Activated T-cell treated with anti-CD3 and anti-CD28 coated beads, Interleukin-2, amount 50 U/mL, for 4 hours (primary cell): ENCODE measurements at places on chromosomes 13 and 19. TPM values are rescaled to one million over a fixed set of nuclear protein-coding genes. Genes with fewer than 3 reads are reported as not detected.

VASP gene
- 164 TPM for total RNA-seq

NCR1 gene
- total RNA-seq = 0.65 TPM

CHST8 gene
- not detected for total RNA-seq

ZNF177 gene
- total RNA-seq = 0.37 TPM

C19orf81 gene
- not detected for total RNA-seq

ZNF730 gene
- 0.11 TPM for total RNA-seq

GRCh38 chr13:26168237-26168814 is 53.8 kb downstream of the RNF6 start:
- DNase-seq = no peak

DNA sequence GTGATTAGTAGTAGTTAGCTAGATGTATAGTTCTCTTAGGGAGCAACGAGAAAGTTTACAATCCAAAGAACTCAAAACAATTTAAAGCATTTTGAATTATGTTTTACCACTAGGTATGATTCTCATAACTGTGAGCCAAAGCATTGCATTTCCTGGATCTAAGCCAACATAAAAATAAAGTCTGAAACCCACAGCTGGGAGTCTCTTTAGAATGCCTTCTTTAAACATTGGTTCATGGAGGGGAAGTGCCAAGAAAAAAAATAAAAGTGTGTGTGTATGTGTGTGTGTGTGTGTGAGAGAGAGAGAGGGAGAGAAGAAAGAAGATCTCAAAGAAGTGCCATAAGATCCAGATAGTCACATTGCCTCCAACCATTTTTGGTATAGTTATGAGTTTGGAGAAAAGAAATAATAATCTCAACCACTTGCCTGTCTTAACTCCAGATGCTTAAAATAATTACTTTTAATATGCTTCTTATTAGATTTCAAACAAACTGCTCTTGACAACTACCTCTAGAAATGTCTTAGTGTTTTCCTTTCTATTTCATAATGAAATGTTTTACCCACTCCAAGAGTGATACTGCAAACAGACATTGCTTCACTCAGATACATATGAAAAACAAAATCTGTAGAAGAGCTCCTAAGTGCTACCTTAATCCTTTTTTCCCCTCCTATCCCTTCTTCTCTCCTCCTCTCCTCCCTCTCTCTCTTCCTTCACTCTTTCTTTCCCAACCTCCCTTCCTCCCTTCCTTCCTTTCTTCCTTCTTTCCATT is 554.1 kb downstream of the KCTD12 start:
- DNase-seq = no peak

GRCh38 chr19:10270616-10271394 is at the start of gene ICAM1:
Gene ICAM1 (plus strand): TSS chr19:10271120. CDS start chr19:10271160, 40 bp downstream.
- peak; percentile 70 for DNase-seq

DNA sequence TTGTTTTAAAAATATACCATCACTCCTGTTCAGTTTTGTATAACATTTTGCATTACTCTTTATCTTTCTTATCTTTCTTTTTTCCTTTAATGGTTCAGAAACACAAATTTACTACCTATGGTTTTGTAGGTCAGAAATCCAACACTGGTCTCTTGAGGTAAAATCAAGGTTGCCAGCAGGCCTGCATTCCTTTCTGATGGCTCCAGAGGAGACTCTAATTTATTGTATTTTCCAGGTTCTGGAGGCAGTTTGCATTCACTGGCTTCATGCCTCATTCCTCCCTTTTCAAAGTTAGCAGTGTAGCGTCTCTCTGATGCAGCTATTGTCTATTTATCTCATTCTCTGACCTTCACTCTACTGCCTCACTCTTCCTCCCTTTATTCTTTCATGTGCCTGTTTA is 767.4 kb downstream of the SLITRK6 start:
- no peak for DNase-seq

DNA sequence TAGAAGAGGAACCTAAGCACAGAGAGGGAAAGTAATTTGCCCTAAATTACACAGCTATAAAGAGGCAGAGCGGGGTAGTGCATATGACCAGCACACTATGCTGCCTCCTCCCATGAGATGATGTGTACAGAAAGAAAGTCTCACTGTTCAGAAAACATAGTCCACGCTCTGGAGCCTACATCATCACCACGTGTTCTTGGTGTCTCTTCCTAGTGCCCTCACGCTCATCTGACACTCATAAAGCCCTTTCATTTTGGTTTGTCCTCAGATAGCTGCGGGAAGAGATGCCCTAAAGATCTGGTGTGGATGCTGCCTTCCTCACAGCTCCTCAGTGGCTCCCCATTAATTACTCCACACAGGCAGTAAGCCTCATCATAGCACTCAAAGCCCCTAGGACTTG is 27.4 kb upstream of the SIAH3 start:
- no peak for DNase-seq

DNA sequence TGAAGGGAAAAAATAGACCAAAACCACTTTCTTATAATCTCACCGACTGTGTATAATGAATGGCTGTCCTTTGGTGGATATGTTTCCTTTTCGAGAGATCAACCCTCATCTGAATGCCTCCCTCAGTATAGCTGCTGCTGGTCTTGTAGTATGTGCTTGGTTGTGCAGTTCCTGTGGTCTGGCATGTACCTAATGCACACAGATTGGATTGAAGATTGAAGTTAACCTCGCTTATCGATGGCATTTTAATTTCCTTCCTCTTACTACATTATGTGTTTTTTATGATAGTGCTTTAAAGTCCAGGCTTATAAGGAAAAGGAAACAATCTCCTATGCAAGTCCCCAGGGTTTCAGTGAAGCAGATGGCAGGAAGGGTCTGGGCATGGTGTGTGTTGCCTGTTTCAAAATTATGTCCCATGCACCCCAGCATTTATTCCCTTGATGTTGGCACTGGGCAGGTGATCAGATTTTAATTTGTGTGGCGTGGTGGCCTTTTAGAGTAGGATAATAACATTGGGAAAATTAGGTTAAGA is 334.1 kb downstream of the SHISA2 start:
- no peak for DNase-seq

DNA sequence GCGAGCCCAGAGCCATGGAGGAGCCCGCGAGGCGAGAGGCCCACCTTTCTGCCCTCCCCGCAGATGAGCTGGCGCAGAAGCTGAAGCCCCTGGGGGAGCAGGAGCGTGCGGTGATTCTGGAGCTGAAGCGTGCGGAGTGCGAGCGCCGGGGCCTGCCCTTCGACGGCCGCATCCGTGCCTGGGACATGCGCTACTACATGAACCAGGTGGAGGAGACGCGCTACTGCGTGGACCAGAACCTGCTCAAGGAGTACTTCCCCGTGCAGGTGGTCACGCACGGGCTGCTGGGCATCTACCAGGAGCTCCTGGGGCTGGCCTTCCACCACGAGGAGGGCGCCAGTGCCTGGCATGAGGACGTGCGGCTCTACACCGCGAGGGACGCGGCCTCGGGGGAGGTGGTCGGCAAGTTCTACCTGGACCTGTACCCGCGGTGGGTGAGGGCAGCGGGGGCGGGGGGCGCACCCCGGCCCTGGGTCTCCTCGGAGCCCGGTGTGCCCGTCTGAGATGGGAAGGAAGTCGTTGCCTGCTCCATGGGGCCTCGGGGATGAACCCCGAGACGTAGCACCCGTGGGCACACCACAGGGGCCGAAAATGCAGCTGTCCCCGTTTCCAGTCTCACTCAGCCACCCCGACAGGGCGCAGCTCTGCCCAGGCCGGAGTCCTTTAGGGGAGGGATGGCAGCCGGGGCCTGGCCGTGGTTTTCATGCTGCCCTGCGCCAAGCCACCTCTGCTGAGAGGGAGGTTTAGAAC is 12.1 kb upstream of the ZNF554 start:
- DNase-seq = no peak

DNA sequence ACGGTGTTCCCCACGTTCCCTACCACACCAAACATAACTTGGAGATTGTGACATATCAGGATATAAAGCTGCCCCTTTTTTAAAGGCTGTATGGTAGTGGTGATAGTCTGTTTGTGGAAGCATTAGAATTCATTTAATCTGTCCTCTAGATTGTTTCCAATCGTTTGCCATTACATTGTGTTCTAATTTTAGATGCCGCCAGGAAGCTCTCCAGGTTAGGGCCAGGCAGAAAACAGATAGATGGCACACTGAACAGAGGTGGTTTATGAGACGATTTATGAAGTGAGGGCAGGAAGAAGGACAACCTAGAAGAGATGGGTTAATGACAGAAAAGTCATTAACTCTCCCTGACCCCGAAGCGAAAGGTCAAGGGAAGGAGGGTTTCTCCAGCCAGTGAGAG is 30.0 kb downstream of the ARHGEF7 start:
- DNase-seq = no peak

GRCh38 chr19:29831686-29832085 is 19.9 kb downstream of the CCNE1 start:
- no peak for DNase-seq

DNA sequence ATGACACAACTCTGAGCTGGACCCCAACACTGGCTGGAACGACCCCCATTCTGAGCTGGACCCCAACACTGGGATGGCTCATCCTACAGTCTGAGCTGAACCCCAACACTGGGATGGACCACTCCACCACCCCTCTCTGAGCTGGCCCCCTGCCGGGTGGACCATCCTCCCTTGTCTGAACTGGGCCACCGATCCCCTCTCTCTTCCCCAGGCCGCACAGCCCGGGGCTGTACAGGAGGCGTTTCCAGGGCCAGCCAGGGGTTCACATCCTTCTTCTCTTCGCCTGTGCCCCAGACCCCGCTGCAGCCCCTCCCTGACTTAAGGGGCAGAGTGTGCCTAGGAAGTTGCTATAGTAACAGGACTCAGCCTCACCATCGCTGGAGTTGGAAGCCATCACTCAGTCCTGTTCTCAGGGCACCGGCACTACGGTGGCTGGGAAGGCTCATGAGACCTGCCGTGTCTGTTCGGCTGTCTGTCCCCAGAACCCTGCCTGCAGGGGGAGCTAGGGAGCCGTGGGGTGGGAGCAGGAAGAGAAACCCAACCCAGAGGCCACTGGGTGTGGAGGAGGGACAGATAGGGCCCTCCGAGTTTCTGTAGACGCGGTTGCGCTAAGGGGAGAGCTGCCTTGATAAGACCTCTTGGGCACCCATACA is 3.7 kb downstream of the PRKACA start:
- DNase-seq = peak; percentile 32

DNA sequence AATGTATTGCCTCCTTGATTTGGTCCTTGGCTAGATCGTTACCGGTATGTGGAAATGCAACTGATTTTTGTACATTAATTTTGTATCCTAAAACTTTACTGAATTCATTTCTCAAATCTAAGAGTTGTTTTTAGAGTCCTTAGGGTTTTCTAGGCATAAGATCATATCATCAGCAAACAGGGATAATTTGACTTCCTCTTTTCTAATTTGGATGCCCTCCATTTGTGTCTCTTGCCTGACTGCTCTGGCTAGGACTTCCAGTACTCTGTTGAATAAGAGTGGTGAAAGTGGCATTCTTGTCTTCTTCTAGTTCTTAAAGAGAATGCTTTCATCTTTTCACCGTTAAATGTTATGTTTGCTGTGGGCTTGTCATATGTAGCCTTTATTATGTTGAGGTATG is 12.0 kb upstream of the CYP2A13 start:
- DNase-seq = no peak
